ENCODE measurements at places on chromosomes 7 and 10.

DNA sequence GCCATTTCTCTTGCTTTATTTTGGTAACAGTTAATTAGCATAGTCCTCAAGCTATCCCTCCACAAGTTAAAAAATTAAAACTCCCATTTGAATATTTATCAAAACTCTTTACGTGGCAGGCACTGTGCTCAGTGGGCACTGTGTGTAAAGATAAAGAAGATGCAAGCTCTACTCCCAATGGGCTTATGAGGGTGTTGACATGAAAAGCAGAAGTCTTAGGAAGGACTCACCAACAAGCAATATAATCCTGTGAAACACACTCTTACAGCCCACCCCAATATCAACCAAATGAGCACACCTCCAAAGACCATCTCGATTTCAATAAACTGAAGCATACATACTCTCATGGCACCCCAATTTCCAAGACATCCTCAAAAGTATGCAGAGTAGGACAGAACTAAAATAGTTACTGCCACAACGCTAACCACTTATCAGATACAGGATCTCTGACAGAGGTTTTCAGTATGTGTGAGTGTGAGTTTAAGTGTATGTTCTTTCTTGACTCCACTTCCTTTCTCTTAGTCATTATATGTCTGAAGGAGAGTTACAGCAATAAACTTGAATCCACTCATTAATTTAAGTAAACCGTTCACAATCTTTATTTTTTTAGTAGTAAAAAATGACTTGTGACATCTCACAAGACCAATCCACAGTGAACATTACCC lies 120.0 kb downstream of the PDE1C start:
- DNase-seq: no peak

GRCh38 chr10:110506448-110506847 lies 8.7 kb downstream of the DUSP5 start:
- DNase-seq: no peak

DNA sequence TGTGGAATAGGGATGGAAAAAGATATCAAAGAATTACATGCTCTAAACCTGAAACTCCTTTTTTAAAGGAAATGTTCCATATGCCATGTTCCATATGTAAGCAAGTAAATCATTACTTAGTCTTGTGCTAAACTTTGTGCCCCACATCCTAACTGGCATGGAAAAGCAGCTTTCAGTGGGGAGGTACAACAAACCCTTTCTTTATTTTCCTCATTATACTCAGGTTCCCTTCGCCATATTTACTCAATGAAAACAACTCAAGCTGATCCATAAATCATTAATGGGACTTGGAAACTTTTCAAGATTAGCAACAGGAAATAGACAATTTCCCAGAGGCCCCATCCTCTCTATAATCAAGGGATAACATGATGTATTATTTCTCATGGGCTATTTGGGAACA lies 56.0 kb downstream of the GSAP start:
- DNase-seq: no peak

- DNase-seq: no peak
Observed at GRCh38 chr7:4712281-4713182, 30.4 kb downstream of the FOXK1 start.

- DNase-seq: no peak
Observed at GRCh38 chr10:84214046-84214572, 11.2 kb downstream of the LRIT2 start.

DNA sequence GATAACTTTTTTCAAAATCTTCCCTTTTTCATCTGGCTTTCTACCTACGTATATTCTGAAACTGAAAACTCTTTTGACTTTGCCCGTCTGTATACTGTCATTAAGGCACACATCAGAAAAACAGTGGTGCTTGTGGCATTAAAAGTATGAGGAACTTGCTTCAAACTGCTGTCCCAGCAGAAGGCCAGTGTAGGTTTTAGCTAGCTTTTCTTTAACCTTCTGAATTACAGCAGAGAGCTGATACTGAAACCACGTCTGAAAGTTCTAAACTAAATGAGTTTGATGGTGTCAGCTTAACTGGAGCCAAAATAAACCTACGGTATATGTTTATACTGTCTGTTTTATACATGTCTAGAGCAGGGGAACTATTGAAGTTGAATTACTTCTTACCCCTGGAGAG lies 283.4 kb downstream of the TFEC start:
- no peak for DNase-seq

- no peak for DNase-seq
Observed at GRCh38 chr7:98231493-98232262, 20.4 kb downstream of the TECPR1 start.

DNA sequence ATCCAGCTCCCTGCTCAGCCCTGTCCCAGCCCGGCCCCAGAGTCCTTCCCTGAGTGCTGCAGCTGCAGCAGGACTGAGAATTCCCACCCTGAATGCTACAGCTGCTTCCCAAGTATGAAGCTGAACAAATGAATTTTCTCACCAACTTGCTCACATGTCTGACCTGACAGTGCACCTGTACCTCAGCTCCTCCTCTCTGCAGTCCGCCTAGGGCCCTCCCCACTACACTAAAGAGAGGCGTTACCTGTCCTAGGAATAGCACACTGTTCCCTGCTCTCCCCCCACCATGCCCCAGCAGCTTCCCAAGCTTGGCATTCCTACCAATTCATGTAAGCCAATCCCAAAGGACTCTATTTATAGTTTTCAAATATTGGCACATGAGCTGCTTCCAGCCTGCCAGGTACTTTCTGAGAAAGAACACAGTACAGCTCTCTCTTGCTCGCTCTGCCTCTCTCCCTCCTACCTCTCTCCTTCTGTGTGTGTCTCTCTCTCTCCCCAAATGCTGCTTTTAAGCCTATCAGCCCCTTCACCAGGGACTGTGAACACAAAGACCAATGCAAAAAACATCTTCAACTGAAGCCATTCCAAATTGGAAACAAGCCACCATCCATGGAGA lies 400.1 kb downstream of the TNS3 start:
- no peak for DNase-seq

DNA sequence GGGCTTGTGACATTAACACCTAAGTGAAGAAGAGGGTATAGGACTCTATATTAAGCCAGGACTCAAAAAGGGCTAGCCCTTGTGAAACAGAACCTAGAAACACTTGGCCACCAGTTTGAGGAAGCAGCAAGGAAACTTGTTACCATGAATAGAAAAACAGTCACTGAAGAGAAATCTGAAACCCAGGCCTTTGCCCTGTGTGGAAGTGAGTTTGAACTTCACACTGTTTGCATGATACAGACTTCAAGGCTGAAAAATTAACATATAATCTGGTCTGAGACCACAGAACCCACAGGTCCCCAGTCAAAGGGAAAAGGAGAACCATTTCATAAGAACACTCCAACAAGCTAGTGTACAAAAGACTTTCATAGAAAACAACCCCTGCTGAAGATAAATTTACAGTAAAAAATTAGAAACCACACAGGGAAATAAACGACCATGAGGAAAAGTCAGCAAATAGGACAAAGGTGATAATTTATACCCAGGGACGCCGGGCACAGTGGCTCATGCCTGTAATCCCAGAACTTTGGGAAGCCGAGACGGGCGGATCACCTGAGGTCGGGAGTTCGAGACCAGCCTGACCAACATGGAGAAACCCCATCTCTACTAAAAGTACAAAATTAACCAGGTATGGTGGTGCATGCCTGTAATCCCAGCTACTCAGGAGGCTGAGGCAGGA lies 76.1 kb downstream of the SKIDA1 start:
- no peak for DNase-seq

GRCh38 chr7:39624442-39624807 lies 1.1 kb downstream of the RALA start:
- peak; percentile 14 for DNase-seq

DNA sequence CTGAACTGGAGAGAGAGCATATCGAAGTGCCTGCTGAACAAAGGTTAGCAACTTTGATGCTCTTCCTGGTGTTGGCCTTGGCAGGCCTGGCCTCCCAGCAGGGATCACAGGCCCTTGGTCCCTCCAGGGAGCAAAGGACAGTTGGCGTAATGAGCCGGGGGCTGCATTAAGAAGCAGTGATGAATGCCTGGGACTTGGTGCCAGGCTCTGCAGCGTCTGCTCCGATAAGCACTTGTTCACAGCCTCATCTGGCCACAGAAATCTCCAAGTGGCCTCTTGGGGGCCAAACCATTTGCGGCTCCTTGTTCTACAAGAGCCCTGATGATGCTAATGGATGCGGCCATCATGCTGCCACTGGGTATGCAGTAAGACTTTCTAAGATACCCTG lies 31.8 kb downstream of the CRHR2 start:
- no peak for DNase-seq

- DNase-seq: no peak
Observed at GRCh38 chr7:137040745-137041144, 172.3 kb downstream of the CHRM2 start.

DNA sequence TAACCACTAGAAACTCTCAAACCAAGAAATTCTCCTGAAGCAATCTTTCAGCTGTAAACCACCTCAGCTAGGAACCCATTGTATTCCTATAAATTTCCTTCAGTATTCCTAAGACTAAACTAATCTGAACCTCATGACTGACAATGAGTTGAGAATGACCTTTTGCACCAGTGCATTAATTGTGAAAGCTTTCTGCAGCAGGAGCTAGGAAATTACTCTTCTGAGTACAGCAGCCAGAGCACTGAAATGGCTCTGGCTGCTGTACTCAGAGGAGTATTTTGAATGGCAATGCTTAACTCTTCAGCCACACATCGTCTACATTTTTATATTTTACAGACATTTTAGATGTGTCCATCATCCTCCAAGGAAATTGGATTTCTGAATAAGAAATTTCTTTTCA lies 109.7 kb downstream of the PCDH15 start:
- DNase-seq: no peak

DNA sequence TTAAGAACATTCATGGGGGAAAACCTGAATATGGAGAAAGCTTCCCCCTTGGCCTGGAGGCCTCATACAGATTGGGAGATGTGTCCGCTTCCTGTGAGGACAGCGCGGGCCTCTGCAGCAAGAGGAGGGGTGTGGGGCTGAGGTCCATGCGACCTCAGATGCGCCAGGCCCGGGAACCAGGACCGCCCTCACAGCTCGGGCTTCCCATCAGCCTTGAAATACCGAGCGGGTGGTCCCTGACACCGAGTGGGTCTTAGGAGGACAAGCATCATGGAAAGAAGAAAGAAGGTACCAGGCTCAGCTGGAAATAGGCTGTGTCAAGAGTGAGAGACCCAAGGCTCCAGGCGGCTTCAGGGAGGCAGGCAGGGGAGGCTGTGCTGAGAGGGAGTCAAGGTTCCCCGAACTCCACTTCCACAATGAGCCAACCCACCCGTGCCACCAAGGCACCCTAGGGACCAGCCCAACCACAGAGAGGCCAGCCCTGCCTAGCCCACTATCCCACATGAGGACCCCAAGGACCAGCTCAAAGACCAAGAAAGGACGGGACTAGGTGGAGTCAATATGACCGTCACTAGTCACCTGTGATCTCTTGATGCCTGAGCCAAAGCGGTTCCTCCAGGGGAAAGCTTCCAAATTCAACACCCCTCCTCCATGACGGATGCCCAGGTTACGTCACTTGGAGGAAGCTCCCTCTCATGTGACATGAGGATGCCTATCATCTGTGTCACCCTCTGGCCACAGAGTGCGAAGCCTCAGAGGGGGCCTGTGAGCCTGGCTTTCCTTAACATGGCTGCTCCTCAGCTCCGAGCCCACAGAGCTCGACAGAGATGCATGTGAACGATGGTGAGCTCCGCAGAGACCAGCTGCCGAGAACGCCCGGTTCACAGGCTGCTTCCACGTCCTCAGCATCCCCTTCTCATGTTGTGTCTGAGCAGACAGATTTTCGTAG lies 103.7 kb downstream of the TCERG1L start:
- no peak for DNase-seq

DNA sequence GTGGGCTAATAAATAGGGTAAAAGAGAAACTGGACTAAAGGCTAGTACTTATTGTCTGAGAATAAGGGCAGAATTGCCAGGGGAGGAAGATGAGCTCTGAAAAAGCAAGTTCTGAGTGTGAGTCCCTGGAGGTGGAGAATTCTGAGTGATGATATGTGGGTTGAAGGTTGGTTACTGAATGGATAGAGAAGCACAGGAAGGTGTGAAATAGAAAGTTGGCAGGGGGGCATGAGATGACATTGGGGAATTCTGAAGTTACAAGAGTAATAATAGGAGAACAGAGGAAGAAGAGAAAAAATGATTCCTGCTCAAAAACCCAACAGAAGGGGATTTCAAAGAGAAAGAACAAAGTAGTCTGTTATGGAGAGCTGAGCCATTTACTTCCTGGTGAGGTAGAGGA lies 76.9 kb downstream of the PRKCQ start:
- no peak for DNase-seq

DNA sequence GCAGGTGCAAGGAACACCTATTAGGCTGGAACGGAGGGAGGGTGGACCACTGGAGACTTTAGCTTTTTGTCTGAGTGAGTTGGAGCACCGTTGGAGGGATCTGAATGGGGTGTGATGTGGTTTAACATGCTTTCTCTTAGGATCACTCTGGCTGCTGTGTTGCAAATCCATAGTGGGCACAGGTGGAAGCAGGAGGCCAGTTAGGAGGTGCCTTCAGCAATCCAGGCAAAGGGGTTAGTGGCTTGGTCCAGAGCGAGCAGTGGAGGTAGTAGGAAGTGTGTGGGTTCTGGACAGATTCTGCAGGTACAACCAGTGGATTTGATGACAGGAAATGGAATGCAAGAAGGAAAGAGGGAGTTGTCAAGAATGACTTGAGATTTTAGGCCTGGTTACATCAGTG lies 95.0 kb downstream of the MMRN2 start:
- DNase-seq: no peak

DNA sequence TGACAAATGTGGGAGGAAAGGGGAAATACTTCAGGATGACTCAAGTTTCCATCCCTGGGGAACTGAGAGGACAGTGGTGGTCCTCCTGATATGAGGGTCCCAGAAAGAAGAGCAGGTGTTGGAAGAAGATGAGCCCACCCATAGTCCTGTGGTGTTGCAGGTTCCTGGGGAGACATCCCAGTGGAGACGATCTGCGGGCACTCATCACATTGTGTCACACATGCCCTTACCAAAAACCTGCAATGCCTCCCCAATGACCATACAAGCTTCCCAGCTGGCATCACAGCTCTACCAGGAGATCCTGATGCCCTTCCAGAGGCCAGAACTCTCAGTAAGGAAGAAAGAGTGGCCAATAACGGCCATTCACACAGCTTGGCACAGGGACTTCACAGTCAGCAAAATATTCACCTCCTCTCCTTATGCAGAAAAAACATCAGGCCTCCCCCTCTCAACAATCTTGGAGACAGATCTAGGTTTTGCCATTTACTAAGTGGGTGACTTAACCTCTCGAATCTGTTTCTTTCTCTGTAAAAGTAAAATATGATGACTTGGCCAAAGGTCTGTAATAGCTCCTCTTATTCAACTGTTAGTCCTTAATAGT lies 9.0 kb downstream of the PUS7 start:
- DNase-seq: no peak

GRCh38 chr10:124727361-124727960 lies 16.7 kb downstream of the FAM53B start:
- DNase-seq: no peak
